D341Med (cell line): ENCODE measurements at places on chromosomes 1 and 21.

- no peak for DNase-seq
These were observed 11.6 kb downstream of the GJA5 start for GRCh38 chr1:147748676-147749350.

DNA sequence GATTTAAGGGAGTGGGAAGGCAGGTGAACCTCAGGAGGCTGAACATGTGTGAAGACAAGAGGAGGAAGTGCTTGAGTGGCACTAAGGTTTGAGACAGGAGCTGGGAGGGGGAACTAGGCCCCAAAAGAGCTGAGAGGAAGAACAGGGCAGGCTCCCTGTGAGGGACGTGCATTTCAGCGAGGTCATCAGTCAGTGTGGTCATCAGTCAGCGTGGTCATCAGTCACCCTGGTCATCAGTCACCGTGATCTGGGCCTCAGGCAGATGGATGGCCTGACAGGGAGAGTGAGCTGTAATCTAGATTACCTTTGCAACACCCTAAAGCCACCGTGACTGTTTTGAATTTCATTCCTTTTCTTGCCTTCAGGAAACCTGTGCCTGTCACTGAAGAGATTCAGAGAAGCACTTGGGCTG lies 29.1 kb downstream of the VTCN1 start:
- no peak for DNase-seq

- DNase-seq, result no peak
These were observed 39.8 kb downstream of the SNAP47 start for GRCh38 chr1:227774821-227775661.

GRCh38 chr1:236009191-236009590 lies 55.7 kb downstream of the NID1 start:
- no peak for DNase-seq

DNA sequence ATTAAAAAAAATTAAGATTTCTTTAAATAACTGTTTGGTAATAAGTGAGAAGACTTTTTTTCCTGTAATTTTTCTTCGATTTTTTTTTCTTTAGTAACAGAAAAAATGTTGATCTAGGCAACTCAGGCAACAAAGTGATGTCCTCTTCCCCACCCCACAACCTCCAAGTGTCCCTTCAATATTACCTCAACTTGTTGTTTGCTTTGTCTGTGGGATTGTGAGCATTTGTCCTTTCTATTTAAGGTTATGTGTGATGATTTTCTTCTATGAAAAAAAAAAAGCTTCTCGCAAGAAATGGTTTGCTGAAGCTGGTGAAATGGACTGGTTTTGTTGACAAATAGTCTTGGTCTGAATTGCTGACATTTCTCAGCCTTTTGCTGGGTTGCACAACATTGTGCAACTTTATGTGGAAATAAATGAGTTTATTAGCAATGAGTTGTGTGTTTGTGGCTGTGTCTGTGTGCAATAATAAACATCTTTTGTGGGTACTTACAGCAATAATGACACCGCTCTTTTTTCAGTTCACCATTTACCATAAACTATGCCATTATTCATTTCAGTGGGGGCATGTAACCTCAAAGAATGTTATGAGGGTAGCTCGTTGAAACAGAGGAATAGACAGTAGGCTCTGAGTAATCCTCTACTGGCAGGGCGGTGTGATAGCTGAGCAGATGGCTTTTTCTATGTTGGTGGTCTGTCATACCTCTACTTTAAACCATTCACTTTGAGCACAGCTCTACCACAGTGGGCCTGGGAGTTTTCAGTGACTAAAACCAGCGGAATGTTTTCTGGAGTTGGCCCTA lies 218.4 kb downstream of the HLX start:
- no peak for DNase-seq

DNA sequence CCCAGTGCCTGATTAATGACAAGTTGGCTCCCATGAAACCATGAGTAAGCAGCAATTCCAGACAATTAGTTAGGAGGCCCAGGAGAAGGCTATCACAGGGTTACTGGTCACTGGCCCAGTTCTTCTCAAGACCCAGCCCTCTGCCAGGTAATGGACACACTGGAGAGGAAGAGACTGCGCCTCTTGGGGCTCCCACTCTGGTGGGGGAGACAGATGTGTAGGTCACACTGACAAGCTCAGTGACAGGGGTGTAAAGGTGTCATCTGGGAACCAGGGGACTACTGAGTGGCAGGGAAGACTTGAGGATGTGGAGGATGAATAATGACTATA lies 4.9 kb downstream of the HPCA start:
- peak; percentile 3 for DNase-seq

- no peak for DNase-seq
These were observed 5.6 kb downstream of the CTSS start for GRCh38 chr1:150760013-150760412.

DNA sequence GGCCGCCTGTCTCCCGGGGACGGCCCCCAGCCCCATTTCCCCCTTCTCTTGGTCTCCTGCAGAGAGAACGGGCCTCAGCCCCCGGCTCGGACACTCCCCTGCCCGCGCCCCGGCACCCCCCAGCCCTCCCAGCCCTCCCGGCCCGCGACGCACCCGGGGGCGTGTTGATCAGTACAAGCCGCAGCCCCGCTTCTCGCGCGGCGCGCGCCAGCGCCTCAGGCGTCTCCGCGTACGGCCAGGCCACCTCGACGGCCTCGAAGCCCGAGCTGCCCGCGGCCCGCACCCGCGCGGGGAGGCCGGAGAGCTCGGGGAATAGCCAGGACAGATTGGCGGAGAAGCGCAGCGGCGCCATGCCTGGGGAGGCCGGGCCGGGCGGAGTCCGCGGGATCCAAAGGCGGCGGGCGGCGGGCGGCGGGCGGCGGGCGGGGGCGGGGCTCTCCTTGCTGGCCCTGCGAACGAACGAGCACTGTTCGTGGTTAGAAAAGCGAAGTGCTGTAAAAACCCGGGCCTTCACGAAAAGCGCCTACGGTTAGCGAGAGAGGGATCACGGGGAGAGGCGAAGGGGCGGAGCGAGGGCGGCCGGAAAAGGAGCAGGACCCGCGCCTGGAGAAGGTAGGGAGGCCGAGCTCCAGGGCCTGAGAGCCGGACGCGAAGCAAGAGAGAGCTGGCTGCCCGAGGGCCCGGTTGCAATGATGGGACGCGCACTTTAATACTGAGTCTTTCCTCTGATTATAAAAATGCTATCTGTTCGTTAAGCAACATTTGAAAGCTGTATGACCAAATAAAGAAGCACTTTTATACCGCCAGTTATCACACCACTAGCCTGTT lies at the start of gene HYI:
Gene HYI (minus strand): TSS at position 490 of the 828 bp plus-strand sequence. CDS start 138 bp downstream, at position 352.
- peak; percentile 65 for DNase-seq

DNA sequence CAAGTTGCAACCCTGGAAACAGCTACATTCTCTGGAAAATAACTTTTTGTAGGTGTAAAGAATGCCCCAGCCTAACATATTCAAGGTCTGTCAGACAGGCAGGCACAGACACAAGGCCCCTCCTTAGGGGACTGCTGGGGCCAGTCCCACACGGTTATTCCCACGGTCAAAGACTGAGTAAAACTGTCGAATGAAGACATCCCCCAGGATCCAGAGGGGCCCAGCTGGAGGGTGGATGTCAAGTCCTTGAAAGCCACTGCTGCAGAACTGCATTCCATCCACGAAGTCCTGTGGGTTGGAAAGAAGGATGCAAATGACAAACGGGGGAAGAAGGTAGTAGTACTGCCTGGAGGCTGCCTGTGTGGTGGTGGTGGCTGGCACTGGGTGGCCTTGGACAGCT lies 6.9 kb upstream of the RAB7B start:
- DNase-seq, result peak; percentile 25

DNA sequence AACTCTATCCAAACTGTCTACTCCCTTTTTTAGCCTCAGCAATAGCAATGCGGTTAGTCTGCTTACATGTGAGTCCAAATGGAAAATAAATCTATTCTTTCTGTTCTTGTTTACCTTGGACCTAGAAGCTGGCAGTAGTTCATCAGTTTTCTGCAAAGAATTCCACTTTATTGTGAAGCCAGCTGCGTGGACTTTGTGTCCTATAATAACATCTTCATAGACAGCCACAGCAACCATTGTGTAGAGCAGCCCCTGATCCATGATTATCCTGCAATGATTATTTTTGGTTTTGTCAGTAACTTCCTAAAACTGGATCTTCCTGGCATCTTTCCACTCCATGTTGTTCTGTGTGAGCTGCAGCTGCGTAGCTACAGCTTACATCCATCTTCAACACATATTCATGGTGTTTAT lies 408.7 kb downstream of the NUF2 start:
- DNase-seq, result no peak

DNA sequence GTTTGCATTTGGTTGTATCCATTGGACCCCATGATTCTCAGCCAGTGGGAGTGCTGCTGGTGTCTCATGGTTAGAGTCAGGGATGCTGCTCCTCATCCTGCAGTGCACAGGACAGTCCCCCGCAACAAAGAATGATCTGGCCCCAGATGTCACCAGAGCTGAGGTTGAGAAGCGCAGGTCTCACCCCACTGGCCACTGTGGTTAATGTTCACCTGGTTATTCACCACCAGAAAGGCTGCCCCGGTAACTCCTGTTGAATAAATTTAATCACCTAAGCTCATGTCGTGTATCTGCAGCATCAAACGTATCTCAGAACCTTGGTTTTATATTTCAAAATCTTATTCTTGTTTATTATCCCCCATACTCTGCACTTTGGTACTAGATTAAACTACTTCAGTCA lies 75.8 kb downstream of the ATP5PO start:
- no peak for DNase-seq

DNA sequence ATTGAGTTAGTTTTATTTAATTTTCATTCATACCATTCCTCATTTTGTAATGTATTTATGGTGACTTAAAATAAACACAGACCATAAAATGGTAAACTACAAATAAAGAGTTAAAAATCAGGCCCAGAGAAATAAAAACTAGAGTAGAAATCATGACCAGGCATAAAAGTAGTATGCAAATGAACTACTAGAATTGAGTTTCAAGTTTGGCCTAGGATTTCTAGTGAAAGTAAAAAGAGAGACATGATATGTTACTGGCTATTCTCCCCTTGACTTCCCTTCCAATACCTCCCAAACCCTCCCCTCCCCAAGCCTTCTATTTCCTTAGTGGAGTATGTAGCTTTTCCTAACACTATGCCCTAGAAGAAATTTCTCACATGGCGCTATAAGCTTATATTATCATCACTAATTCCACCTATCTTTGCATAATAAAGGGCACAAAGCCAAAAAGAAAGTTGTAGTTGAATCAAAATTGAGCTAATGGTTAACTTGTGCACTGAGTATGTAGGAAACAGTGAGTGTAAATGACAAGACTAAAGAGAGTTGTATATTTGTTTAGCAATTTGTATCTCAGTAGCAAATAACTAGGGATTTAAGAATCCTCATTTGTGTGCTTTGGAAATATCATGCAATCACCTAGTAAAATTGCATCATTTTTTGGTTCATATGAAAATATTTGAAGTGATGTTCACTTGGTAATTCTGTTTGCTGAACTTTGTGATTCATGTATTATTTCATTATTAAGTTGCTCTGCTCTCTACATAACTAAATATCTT lies 29.7 kb upstream of the CDC14A start:
- no peak for DNase-seq

DNA sequence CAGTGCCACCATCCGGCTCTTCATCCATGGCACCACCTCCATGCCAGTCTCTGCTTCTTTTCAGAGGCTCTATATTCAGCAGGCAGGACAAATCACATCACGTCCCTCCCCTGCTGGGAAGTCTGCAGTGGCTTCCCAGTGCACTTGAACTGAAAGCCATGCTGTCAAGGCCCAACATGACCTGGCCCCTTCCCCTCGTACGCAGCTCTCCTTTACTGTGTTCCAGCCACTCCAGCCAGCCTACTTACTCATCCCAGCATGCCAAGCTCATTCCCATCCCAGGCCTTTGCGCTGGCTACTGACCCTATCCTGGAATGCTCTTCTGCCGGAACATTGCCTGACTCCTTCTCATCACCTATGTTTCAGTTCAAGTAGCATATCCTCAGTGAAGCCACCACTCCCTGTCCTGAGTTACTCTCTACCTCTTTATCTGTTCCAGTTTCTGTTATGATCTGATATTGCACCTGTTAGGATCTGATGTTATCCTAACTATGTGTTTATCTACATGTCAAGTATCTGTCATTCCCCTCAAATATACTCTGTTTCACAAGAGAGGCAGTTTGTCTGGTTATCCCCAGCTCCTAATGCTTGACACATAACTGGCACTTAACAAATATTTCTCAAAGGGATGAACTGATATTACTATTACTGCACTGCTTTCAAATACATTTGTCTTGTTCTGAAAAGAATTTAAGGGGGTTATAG lies 101.2 kb upstream of the F3 start:
- no peak for DNase-seq

- peak; percentile 38 for DNase-seq
These were observed 604 bp upstream of the FMN2 start for GRCh38 chr1:240090957-240091600.

DNA sequence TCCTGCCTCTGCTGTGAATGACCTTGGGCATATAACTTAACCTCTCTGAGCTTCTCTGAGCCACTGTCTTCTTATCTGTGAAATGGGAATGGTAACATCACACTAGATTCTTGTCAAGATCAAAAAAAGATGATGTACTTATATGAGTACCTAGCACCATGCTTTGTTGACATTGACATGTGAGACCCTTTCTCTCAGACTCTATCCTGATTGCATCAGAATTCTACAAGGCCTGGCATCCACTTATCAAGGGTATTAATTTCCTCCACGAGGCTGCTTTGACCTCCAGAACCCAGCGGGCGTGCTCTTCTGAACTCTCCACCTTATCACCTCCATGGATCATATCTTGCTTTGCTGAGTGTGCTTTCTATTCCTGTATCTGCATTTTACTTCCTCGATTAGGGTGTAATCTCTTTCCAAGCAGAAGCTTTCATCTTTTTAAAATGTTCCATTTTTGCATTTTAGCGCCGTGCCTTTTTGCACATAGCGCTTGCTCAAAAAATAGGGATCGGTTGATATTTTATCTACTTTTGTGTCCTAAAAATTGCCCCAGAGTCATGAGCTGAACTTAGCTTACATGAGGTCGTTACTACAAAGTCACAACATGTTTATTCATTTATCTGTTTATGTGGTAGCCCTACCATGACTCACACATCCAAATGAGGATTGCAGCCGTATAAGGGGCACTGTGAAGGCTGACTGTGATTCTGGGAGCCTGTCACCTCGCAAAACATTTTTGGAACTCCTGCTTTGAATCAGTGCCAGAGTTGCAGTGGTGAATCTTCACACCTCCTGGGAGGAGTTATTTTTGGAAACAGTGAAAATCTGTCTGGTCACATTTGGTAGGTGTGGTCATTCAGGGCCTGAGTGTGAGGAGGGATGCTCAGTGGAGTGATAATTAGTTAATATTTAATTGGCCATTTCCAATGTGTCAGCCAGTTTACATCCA lies 63.2 kb downstream of the IER5 start:
- no peak for DNase-seq

- DNase-seq, result no peak
These were observed 7.1 kb downstream of the C1orf226 start for GRCh38 chr1:162388615-162389014.

DNA sequence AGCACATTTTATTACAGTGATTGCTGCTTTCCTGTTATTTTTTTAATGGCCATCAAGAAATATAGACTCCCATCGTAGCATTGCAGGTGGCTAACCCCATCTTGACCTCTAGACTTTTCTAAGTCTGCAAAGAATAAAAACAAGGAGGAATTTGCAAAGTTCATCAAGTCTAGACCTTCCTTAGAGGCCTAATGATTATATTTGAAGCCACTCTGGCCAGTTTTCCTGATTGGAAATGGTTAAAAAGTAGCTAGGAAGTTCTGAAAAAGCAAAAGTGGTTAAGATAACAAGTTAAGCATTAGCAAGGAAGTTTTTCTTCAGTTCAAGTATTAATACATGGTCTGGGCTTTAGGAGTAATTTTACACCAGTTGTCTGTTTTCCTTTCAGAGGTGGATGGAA lies 16.7 kb upstream of the KCNJ15 start:
- no peak for DNase-seq
